ENCODE measurements at places on chromosomes 4 and X.

DNA sequence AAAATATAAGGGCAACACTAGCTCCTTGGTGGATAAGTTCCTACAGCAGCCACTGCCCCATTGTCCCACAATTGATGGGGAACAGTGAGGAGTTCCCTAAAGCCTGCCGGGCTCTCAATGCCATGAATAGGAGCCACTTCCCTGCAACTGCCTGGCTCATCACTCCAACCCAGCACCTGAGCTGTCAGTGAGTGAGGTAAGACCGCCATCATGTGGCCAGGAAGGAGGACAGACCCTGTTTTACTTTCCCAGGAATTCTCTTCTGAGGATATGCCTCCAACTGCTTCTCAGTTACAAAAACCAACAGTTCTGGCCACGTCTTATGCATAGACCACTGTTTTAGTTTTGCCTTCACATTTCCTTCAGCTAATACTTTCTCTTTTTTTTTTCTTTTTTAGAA is 45.5 kb downstream of the SRPX start:
- DNase-seq = no peak

DNA sequence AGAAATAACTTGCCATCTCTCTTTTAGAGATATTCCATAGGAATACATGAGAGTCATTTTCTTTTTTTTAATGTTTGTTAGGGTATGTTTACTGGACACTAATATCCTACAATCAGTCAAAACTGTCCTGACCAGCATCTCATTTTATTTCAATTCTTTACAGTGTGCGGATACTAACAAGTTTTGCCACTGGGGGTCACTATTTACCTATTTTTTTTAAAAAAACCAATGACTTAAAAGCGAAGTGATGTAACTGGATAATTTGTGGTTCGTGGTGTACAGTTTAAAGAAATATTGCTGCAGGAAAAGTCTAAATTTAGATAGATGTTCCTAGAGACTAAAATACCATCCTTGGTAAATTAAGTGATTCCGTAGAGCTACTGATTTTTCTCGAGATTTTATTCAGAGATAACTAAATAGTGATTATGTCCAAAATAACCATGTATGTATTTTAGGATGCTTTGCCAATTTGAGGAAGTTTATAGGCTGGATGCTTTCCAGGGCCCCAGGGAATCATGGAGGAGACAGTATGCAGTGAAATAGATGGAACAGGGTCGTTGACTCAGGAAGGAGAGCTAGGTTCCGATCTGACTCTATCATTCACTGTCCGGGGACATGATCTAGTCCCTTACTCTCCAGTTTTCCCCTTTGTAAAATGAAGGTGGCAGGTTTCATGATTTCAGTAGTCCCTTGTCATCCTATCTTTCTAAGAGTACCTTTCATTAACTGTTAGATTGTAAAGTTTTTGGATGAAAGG is 34.0 kb upstream of the GNPDA2 start:
- DNase-seq = no peak

GRCh38 chrX:112078606-112079005 is 4.0 kb downstream of the TRPC5 start:
- DNase-seq = no peak

GRCh38 chr4:1045595-1046201 is 34.3 kb downstream of the FGFRL1 start:
- no peak for DNase-seq

DNA sequence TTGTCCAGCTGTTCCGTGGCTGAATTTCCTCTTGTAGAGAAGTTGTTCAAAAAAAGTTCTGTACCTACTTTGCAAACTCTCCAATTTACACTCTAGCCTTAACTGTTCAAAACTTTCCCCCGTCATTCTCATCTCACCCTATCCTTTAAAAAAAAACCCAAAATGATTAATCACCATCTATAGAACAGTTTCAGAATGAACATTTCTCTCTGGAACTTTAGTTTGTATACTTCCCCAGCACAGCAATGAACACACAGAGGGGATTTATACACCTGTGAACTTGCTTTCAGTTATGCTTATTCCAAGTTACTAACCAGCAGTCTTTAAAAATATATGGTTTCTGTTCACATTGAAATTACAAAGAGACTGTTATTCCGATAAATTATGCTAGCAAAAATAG is 1.2 kb downstream of the GEMIN8 start:
- DNase-seq = no peak

Measured in CD4-positive, alpha-beta T cell treated with Interferon alpha-2 for 1 hour (primary cell).